Central memory CD8-positive, alpha-beta T cell (primary cell): ENCODE measurements at places on chromosomes 2 and 18.

- no peaks in the 10 kb centered on the region for H3K27me3 ChIP-seq
- H3K4me1 ChIP-seq: no peaks in the 10 kb centered on the region
- no peak overlapping the region for H3K27ac ChIP-seq
- no peak for DNase-seq
Observed at GRCh38 chr2:115652652-115653051, 1210.2 kb downstream of the DPP10 start.

DNA sequence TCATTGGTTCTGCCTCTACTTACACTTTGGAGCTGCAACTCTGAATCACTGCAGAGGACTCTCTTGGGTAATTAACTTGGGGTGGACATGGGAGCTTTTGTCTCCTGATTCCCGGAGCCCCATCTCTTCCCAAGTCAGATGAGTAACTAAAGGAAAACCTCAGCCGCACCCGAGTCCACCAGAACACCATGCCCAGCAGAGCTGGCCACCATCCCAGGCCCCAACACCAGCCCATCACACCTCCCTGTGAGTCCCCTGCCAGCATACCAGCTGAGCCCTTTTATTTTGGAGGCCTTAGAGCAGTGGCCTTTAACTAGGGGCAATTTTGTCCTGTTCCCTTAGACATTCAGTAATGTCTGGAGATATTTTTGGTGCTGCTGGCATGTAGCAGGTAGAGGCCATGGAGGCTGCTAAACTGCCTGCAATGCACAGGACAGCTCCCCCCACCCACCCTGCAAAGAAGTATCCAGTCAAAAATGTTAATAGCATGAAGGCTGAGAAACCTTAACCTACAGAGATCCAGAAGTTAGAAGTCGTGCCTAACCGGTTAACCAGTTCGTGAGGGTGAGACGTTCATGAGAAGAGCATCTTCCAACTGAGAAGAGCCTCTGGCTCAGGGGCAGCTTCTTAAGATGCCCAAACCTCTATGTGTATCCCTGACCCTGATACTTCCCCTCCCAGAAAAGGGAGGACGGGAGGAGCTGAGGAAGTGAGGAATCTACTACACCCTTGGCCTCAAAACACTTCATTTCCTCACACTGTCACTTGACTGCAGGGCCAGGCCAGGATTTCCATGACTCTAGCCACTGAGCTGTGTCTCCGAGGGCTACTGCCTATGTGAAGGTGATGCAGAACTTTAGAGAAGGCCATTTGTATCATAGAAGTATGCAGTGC, 139.9 kb upstream of the EPAS1 start:
- peaks cover 7% of the 10 kb centered on the region for H3K36me3 ChIP-seq
- no peak overlapping the region for H3K27ac ChIP-seq
- DNase-seq: no peak
- no peak overlapping the region for H3K4me3 ChIP-seq
- no peaks in the 10 kb centered on the region for H3K4me1 ChIP-seq

GRCh38 chr18:60082790-60083189, 183.0 kb downstream of the PMAIP1 start:
- no peaks in the 10 kb centered on the region for H3K4me1 ChIP-seq
- no peak overlapping the region for H3K4me3 ChIP-seq
- no peak for DNase-seq
- H3K27ac ChIP-seq: no peak overlapping the region

DNA sequence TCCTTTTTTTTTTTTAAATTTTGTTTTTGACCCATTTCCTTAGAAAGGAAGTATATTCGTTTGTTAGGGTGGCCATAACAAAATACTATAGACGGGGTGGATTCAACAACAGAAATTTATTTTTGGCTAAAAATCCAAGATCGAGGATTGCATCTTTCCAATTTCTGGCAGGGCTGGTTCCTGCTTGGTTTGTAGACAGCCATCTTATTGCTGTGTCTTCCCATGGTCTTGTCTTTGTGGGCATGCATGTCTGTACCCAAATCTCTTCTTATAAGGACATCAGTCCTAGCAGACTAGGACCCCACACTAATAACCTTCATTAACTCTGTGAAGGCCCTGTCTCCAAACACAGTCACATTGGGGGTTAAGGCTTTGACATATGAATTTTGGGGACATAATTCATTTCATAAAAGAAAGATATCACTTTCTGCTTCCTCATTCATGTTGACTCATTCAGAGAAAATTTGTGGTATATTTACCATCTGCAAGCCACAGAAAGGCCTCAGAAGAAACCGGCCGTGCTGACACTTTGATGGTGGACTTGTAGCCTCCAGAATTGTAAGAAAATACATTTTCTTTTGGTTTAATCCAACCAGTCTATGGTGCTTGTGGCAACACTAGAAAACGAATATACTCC, 262.1 kb downstream of the LPIN1 start:
- no peak for DNase-seq
- no peak overlapping the region for H3K4me3 ChIP-seq
- H3K4me1 ChIP-seq: peaks cover 25% of the 10 kb centered on the region
- peaks cover 81% of the 10 kb centered on the region for H3K27me3 ChIP-seq
- peaks cover 7% of the 10 kb centered on the region for H3K36me3 ChIP-seq
- H3K27ac ChIP-seq: no peak overlapping the region

DNA sequence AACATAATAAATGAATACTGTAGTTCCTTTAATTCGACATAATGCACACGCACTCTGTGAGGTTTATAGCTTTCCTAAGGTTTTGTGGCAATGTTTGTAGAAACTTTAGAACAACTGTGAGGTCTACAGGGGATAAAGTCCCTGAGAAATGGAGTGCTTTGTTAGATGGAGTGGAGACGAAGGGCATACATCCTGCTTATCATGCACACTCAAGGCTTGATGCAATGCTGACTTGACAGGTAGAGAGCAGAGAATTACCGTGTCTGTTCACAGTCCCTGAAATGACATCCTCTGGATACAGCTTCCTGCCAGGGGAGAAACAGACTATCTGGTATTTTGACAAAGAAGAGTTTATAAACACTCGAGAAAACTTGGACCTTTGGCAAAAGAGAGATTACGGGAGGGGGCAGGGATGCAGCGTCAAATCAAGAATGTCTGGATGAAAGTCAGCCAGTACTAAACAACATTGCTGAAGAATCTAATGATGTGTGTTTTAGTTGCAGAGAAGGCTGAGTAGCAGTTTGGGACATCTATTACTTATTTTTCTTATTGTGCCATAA, 766.9 kb upstream of the ZEB2 start:
- no peaks in the 10 kb centered on the region for H3K36me3 ChIP-seq
- H3K27ac ChIP-seq: no peak overlapping the region
- H3K27me3 ChIP-seq: peaks cover 31% of the 10 kb centered on the region

- H3K4me1 ChIP-seq: no peaks in the 10 kb centered on the region
- no peak overlapping the region for H3K27ac ChIP-seq
- H3K4me3 ChIP-seq: no peak overlapping the region
- H3K27me3 ChIP-seq: no peaks in the 10 kb centered on the region
- no peak for DNase-seq
Observed at GRCh38 chr18:67318651-67319050, 197.9 kb downstream of the DSEL start.

DNA sequence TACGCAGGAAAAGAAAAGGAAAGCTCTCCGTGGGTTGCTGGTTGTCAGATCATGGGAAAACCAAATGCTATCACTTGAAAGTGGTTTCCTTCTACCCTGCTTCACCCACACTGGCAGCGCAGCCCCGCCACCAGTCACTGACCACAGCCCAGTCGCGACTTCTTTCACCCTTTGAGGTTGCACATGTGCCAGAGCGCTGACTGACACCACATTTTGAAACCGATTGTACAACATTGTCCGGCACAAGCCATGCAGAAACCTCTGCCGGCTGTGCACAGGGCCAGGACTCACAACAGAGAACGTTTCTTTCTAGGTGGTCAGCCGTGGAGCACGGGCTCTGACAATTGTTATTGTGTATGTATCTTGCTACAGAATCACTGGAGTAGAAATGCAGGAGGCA, 827.2 kb upstream of the POU3F3 start:
- no peak overlapping the region for H3K27ac ChIP-seq
- H3K4me3 ChIP-seq: no peak overlapping the region
- no peak for DNase-seq
- no peaks in the 10 kb centered on the region for H3K4me1 ChIP-seq
- no peaks in the 10 kb centered on the region for H3K36me3 ChIP-seq

DNA sequence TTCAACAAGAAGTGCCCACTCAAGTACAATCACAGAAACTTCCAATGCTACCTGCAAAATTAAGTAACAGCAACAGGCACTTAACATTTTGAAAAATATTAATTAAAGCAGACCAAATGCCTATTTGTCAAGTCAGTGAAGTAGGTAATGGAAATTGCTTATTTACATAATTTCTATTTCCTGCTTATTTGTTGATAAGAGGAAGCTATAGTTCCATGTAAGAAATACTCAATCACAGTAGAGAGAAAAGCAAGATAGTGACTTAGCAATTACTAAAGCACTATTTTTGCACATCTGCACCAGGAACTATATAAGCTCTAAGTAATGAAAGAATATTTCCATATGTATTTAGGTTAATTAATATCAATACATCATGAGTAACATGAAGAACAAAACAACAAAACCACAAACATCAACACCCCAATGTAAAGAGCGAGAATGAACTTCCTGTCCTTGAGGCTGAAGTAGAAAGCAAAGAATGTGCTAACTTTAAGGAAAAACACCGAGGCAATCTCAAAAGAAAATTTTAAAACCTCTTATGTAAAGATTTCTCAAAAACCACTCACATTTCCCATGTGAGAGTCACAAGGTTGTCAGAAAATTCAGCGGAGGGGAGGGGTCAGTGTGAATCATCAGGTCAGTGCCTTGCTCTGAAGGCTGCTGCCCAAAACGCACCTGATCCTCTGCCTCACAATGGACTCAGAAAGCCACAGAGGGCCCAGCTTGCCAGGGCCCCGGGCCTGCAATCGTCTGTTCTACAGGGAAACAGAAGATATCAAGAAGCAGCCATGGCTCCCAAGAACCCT, 12.5 kb downstream of the NPC1 start:
- H3K4me1 ChIP-seq: peaks cover 58% of the 10 kb centered on the region
- DNase-seq: no peak
- H3K27ac ChIP-seq: peak overlapping the region; percentile 95

DNA sequence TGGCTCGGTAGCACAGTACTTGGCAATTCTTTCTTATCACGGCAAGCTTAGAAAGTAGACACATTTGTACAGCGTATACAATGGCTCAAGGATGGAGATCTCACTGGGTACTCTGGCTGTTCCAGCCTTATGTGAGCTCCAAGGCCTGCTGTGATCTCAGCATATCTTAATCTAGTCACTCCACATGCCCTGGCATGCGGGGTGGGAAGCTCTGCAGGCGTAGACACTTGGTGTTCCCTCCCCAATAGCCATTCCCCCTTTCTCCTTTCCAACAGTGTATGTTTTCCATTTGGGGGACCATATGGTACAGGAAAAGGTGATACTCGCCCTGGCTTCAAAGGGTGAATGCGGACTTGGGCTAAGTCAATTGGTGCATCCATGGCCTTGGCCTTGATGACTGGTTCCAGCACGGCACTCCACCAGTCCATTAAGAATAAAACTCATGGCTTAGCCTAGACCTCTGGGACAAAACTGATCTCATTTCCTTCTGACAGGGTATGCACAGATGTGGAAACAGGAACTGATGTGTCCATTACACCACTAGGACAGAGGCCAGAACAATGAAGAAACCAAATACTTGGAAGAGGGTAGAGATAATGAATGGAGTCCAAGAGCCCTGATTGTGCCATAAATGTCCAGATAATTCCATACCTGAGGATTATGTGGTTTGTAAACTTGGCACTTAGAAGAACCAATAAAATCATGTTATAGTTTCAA, 28.4 kb downstream of the TGIF1 start:
- H3K4me3 ChIP-seq: no peak overlapping the region
- no peak for DNase-seq
- no peak overlapping the region for H3K27ac ChIP-seq
- no peaks in the 10 kb centered on the region for H3K4me1 ChIP-seq
- H3K27me3 ChIP-seq: no peaks in the 10 kb centered on the region

DNA sequence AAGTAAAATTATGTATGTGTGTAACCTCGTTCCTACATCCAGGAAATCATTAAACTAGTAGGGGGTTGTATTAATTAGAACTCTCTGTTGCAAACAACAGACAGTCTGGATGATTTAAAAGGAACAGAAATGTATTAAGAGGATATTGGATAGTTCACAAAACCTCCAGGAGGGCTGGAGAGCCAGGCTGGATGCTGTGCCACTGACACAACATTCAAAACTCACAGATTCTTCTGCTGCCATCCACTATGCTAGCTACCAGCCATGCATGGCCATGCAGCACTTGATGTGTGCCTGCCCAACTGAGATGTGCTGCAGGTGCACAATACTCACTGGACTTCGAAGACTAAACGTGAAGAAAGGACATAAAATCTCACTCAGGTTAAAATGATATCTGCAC, 48.2 kb upstream of the SH3RF3 start:
- no peak overlapping the region for H3K4me3 ChIP-seq
- no peaks in the 10 kb centered on the region for H3K27me3 ChIP-seq
- no peak for DNase-seq
- H3K27ac ChIP-seq: no peak overlapping the region
- no peaks in the 10 kb centered on the region for H3K4me1 ChIP-seq

GRCh38 chr2:223920109-223920508, 25.0 kb downstream of the WDFY1 start:
- peaks cover 39% of the 10 kb centered on the region for H3K4me1 ChIP-seq
- H3K27ac ChIP-seq: no peak overlapping the region
- no peak for DNase-seq
- H3K27me3 ChIP-seq: no peaks in the 10 kb centered on the region
- H3K4me3 ChIP-seq: no peak overlapping the region
